ENCODE measurements at places on chromosomes 2 and 18.

DNA sequence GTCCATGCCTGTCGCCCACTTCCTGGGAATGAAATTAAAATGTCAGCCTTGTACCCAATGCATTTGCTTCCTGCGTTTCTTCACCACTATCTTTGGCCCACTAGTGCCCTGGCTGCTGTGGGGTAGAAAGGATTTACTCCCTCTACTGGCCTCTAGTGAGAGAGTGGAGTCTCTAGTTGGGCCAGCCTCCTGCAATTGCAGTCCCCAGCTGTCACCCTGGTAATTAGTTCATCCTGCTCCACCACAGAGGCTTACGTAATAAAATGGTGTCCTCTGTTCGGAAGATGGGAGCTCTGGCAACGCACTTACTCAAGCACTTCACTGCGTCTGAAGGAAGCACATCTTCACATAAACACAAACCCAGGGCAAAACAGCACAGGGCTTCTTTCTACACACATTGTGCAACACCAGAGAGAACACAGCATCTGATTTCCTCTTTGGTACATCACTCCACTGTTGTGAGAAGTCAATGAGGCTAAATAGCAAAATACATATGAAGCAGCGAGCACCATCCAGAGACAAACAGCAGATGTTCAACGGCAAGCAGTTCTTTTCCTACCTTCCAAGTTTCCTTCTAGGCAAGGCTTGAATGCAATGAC lies 274.6 kb downstream of the LRATD1 start:
- H3K27me3 ChIP-seq: no peaks in the 10 kb centered on the region
- H3K27ac ChIP-seq: no peak overlapping the region
- H3K4me3 ChIP-seq: no peak overlapping the region
- DNase-seq: no peak

DNA sequence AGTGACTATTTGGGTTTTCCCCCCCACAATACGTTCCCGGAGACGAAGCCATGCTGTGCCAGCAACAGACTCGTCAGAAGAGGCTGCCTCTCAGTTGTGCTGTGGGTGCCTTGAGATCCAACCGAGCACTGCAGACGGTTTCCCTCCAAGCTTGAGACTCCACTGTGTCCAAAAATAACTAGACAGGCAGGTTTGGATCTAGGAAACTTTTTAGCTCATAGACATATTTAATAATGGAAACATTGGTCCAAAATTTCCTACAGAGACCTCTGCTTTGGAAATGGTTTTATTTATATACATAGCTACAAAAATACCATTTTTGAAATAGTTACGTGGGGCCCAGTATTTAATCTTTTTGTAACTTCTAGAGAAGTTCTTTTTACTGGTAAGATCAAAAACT lies 63.1 kb upstream of the SPATS2L start:
- H3K27ac ChIP-seq: no peak overlapping the region
- H3K36me3 ChIP-seq: no peaks in the 10 kb centered on the region
- H3K4me1 ChIP-seq: no peaks in the 10 kb centered on the region
- no peaks in the 10 kb centered on the region for H3K27me3 ChIP-seq
- no peak for DNase-seq

- no peak overlapping the region for H3K4me3 ChIP-seq
- H3K27me3 ChIP-seq: no peaks in the 10 kb centered on the region
- DNase-seq: no peak
- no peaks in the 10 kb centered on the region for H3K36me3 ChIP-seq
These were observed 9.8 kb upstream of the MREG start for GRCh38 chr2:216023055-216023648.

DNA sequence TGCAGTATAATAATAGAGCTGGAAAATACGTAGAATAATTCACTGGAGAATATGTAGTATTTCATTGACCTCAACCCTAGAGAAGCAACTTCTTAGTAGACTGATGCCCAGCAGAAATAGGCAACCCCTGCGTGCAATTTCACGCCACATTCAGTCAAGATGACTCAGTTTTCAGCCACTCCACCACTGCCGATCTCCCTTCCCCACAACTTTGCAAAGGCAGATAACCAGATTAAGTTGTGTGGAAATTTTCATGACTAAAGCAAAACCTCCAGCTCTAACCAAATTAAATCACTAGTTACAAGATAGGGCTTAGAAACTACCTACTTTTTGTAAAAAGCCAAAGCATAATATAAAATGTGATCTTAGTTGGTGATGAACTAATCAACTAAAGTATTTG lies 63.3 kb upstream of the STK17B start:
- no peak overlapping the region for H3K4me3 ChIP-seq
- H3K36me3 ChIP-seq: no peaks in the 10 kb centered on the region
- DNase-seq: no peak
- peak overlapping the region; percentile 93 for H3K27ac ChIP-seq
- no peaks in the 10 kb centered on the region for H3K27me3 ChIP-seq

DNA sequence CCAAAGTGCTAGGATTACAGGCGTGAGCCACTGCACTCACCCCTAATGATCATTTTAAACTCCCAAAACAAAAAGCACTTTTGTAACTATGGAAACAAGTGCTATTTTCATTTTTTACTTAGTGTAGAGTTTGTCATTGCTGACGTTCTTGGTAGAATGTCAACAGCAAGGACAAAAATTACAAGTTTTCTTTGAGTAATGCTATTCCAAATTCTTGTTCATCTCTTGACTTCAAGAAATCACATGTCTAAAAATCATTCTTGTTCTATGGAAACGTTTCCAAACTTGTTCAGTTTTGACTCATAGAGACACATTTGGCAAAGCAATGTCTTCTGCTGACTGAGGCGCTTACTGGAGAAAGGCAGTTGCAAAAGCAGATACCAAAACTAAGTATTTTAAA lies 82.6 kb downstream of the MBP start:
- H3K36me3 ChIP-seq: no peaks in the 10 kb centered on the region
- H3K27ac ChIP-seq: no peak overlapping the region
- H3K27me3 ChIP-seq: no peaks in the 10 kb centered on the region

DNA sequence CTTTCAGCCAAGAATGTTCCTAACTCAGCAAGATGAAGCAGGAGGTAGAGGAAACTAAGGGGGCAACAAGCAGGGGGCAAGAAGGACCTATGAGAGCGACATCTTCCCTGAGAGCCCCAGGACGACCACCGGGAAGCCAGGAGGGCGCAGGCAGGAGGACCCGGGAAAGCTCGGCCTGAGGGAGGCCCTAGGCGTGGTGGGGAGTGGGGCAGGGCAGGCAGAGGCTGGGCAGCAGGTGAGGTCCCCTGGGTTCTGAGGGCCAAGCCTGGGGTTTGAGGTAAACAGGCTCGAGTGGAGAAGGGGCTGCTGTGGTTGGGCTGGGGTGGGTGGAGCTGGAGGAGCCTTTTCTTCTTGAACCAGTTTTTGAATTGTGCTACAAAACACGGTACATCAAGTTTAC lies 1.3 kb upstream of the ALPI start:
- H3K27ac ChIP-seq: no peak overlapping the region
- H3K27me3 ChIP-seq: peaks cover 4% of the 10 kb centered on the region

GRCh38 chr18:3924455-3924854 lies 474.5 kb downstream of the TGIF1 start:
- no peak overlapping the region for H3K4me3 ChIP-seq
- no peaks in the 10 kb centered on the region for H3K4me1 ChIP-seq
- no peak for DNase-seq
- no peaks in the 10 kb centered on the region for H3K36me3 ChIP-seq
- no peak overlapping the region for H3K27ac ChIP-seq

GRCh38 chr2:112150851-112151250 lies 12.7 kb downstream of the FBLN7 start:
- DNase-seq: no peak
- no peak overlapping the region for H3K4me3 ChIP-seq
- H3K27ac ChIP-seq: peak overlapping the region; percentile 44
- H3K36me3 ChIP-seq: no peaks in the 10 kb centered on the region
- H3K27me3 ChIP-seq: no peaks in the 10 kb centered on the region

DNA sequence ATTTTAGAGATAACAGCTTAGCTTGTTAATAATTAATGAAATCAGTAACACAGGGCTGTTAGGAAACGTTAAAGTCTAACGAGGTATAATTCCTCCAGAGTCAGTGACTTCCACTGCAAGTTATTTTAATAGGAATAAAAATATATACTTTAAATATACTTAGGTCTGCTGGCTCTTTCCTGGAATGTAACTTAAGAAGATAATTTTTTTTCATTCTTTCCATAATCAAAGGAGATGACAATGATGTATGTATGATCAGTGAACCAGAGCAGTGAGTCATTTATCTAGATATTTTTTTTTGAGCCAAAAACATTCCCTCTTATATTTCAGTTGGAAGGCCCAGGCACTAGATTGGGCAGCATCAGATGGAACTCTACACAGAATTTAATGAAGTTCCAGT lies 104.2 kb upstream of the LYPD1 start:
- no peak for DNase-seq
- no peaks in the 10 kb centered on the region for H3K4me1 ChIP-seq
- no peak overlapping the region for H3K27ac ChIP-seq
- no peaks in the 10 kb centered on the region for H3K27me3 ChIP-seq

GRCh38 chr2:62672601-62673000 lies 32.9 kb upstream of the EHBP1 start:
- no peaks in the 10 kb centered on the region for H3K27me3 ChIP-seq
- H3K27ac ChIP-seq: no peak overlapping the region
- no peak overlapping the region for H3K4me3 ChIP-seq
- no peak for DNase-seq

GRCh38 chr2:189465478-189465877 lies 24.2 kb downstream of the WDR75 start:
- no peak overlapping the region for H3K27ac ChIP-seq
- no peak for DNase-seq
- H3K4me1 ChIP-seq: no peaks in the 10 kb centered on the region
- no peaks in the 10 kb centered on the region for H3K27me3 ChIP-seq
- peaks cover 100% of the 10 kb centered on the region for H3K36me3 ChIP-seq
- H3K4me3 ChIP-seq: no peak overlapping the region

GRCh38 chr18:77111951-77112746 lies 20.4 kb downstream of the MBP start:
- peaks cover 12% of the 10 kb centered on the region for H3K36me3 ChIP-seq
- H3K27ac ChIP-seq: no peak overlapping the region
- no peak overlapping the region for H3K4me3 ChIP-seq
- H3K27me3 ChIP-seq: no peaks in the 10 kb centered on the region
- peaks cover 29% of the 10 kb centered on the region for H3K4me1 ChIP-seq
- no peak for DNase-seq

DNA sequence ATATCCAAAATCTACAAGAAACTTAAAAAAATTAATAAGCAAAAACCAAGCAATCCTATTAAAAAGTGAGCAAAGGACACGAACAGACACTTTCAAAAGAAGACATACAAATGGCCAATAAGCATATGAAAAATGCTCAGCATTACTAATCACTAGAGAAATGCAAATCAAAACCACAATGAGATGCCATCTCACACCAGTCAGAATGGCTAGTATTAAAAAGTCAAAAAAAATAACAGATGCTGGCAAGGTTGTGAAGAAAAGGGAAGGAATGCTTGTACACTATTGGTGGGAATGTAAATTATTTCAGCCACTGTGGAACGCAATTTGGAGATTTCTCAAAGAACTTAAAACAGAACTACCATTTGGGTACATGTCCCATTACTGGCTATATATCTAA lies 128.8 kb upstream of the SESTD1 start:
- no peaks in the 10 kb centered on the region for H3K27me3 ChIP-seq
- H3K36me3 ChIP-seq: no peaks in the 10 kb centered on the region

GRCh38 chr18:34773961-34774766 lies 64.1 kb downstream of the DTNA start:
- no peaks in the 10 kb centered on the region for H3K36me3 ChIP-seq
- H3K4me1 ChIP-seq: peaks cover 11% of the 10 kb centered on the region
- peak; percentile 42 for DNase-seq
- no peak overlapping the region for H3K27ac ChIP-seq
- no peaks in the 10 kb centered on the region for H3K27me3 ChIP-seq
- H3K4me3 ChIP-seq: no peak overlapping the region

GRCh38 chr2:108316461-108317258 lies 28.0 kb downstream of the SULT1C2 start:
- H3K27me3 ChIP-seq: no peaks in the 10 kb centered on the region
- no peaks in the 10 kb centered on the region for H3K36me3 ChIP-seq
- no peak overlapping the region for H3K4me3 ChIP-seq
- H3K4me1 ChIP-seq: no peaks in the 10 kb centered on the region

DNA sequence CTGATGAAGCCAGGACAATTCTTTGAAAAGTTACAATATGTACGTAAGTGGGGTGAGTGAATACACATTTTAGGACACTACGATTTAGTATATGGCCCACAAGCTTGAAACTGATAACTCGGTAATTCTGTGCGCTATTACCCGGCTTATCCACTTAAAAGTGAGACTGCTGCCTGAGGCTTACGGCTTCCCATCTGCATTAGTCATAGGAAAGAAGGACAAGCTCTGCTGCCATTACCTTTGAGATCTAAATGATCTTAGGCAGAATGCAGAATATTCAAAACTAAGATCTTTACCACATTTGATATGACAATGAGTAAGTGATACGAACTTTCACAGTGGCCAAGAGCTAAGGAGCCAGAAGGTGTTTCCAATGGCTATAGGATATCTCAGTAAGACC lies 133.3 kb downstream of the GAREM1 start:
- no peak for DNase-seq
- H3K27ac ChIP-seq: no peak overlapping the region
- no peaks in the 10 kb centered on the region for H3K36me3 ChIP-seq
- no peaks in the 10 kb centered on the region for H3K27me3 ChIP-seq
- H3K4me3 ChIP-seq: no peak overlapping the region

Data from RWPE2 (cell line).